Neural crest cell (in vitro differentiated cells): ENCODE measurements at places on chromosomes 11 and 22.

DNA sequence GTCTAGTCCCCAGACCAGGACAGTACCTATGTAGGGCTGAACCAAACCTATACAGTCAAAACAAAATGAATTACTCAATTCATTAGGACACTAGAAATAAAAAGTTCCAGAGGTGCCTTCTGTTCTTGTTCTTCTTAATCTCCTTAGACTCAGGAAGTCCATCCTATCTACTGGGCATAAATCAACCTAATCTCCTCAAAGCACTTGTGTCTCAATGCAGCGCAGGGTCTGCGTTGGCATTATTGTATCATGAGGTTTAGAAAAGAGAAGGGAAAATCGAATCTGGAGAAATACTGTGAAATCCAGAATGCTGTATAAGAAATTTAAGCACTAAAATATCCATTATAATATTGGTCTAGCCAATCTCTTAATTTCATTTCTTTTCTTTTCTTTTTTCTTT, 2.4 kb upstream of the OR10V1 start:
- DNase-seq: no peak

DNA sequence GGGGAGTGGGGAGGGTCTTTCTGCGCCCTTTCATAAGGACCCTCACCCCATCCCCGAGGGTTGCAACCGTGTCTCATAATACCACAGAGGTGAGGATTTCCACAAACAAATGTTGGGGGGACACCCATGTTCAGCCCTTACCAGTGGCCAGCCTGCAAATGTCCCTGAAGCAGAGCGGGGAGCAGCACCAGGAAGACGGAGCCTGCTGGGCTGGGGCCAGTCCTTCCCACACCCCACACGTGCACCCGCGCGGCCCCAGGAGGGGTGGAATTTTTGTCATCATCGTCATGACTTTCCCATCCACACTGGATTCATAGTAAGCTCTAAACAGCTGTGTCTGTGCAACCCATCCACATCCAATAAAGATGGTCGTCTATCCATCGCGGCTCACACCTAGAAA, 409.8 kb downstream of the BRD1 start:
- DNase-seq: no peak

GRCh38 chr11:23283666-23284065, 423.4 kb upstream of the CCDC179 start:
- DNase-seq: no peak

DNA sequence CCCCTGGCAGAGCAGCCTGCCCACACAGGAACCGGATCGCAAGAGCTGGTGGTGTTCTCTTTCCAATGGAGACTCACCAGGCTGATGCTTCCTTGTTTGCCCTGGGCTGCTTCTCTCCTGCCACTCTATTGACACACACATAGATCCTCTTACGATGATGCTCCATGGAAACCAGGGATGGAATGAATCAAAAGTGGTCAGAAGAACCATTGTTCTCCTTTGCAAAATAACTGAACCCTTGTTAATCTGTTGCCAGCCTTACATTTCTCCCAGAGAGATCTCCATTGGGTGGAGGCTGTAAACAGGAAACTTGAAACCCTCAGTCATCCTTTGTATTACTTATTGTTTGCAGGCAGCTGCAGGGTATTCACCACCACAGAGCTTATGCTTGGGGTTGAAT, 24.6 kb upstream of the LDLRAD3 start:
- no peak for DNase-seq

DNA sequence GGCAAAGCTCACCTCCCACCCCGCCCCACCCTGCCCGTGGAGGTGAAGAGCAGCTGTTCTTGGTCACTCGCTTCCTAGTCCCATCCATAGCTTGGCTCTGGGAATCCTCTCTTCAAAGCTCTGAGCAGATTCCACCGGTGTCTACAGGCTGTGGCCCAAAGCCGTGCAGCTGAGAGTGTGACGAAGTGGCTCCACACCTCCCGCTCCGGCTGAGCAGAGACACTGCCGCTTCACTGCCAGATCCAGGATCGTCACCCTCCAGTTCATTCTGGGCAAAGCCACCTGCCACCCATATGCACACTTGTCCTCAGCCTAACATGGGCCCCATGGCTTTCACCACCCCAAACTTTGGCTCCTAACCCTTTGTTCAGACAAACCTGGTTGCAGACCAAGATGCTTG, 532.9 kb upstream of the B3GAT1 start:
- DNase-seq: no peak

- no peak for DNase-seq
These were observed 305.9 kb downstream of the BRD1 start for GRCh38 chr22:49521787-49522224.

- no peak for DNase-seq
These were observed 30.4 kb downstream of the PACS1 start for GRCh38 chr11:66100272-66101065.

GRCh38 chr11:29336727-29337575, 679.9 kb downstream of the KCNA4 start:
- DNase-seq: no peak

DNA sequence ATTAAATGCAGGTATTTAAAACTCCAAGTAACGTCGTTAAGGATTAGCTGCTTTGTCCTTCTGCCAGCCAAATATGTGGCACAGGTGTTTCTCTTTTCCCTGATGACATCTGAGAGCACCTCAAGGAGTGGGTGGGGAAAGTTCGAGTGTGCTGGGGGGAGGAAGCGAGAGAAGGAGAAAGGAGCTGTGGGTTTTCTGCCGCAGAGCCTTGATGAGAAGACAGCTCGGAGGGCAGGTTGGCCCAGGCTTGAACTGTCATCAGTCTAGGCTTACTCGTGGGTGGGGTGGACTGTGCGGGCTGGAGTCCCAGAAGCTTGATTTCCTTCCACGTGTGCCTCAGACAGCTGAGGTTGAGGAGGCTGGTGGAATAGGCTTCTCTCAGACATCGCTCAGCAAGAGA, 15.2 kb upstream of the SORL1-AS1 start:
- no peak for DNase-seq

DNA sequence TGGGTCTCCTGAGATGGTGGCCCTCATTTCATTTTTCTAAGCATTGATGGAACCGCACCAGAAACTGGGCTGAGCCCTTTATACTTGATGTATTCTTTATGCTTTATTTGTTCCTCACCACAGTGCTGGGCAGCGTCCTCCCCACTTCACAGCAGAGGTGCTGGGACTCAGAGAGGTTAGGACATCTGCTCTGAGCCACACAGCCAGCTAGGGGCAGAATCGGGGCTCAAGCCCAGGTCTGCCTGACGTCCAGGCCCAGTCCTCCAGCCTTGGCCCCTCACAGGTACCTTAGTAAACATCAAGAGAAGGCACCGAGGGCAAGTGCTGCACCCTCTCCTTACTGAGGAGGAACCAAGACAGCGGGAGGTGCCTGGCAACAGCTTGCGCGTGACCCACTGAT, 20.2 kb upstream of the SHISAL1 start:
- DNase-seq: no peak

- no peak for DNase-seq
These were observed 58.9 kb downstream of the FBXO7 start for GRCh38 chr22:32533265-32534111.

- peak; percentile 61 for DNase-seq
These were observed at the start of gene PYGM for GRCh38 chr11:64759722-64760719. PYGM (minus strand) TSS chr11:64759974; CDS start chr11:64759898, 76 bp downstream.

DNA sequence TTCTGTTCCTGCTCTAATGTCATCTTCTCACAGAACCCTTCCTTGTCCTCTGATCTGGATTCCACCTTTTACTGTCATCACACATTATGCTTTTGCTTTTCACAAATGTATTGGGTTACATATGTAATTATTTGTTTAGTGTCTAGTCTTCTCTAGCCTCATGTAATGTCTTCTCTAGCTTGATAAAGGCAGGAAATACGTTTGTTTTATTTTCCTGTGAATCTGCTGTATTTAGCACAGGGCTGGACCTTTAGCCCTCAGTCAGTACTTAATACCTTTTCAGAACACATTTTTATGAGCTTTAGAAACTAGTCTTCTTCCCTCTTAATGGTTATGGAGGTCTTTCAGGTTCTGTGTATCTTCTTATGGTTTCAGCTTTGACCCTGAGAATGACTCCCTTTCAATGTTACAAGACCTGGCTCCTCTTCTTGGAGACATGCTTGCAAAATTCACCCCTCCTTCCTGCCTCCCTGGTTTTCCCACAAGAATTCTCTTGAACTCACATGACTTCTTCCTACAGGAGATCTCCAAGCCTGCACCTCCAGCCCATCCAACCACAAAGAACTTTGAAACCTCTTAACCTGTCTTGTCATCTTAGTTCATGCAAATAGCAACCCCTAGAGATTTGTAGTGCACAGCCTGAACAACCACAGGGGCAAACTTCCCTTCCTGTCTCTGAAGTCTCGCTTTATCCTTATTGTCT, 132.7 kb upstream of the DDI1 start:
- DNase-seq: no peak

- no peak for DNase-seq
These were observed 56.9 kb downstream of the ME3 start for GRCh38 chr11:86615487-86615886.

DNA sequence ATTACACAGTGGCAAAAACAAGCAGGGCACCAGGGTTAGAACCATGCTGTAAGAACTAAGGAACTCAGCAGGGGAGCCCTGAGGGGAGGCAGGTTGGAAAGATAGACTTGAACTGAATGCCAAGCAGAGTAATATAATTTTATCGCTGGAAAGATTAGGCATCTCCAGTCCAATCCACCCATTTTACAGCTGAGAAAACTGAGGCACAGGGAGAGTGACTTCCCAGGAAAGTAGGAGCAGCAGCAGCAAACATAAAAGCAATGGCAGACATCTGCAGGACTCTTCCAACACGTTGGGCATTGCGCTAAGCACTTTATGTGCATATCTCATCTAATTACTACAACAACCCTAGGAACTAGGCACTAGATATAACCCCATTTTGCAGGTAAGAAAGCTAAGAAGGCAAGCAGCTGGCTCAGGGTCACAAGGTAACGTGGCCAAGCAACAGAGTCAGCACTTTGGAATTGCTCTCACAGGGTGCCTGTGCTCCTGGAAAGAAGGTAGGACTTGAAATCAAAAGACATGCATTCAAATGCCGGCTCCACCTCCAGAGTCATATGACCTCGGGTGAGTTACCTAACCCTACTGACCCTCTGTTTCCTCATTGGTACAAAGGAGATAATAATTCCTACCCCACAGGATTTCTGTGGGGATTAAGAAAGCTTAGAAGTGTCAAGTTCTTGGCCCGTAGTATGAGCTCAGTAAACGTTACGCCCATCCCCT, 215.3 kb downstream of the BARX2 start:
- no peak for DNase-seq

- DNase-seq: no peak
These were observed 18.8 kb upstream of the MGAT3 start for GRCh38 chr22:39437791-39438704.

GRCh38 chr11:74085542-74085892, 76.6 kb upstream of the UCP3 start:
- no peak for DNase-seq

- no peak for DNase-seq
These were observed 79.4 kb upstream of the LMO1 start for GRCh38 chr11:8342821-8343681.

DNA sequence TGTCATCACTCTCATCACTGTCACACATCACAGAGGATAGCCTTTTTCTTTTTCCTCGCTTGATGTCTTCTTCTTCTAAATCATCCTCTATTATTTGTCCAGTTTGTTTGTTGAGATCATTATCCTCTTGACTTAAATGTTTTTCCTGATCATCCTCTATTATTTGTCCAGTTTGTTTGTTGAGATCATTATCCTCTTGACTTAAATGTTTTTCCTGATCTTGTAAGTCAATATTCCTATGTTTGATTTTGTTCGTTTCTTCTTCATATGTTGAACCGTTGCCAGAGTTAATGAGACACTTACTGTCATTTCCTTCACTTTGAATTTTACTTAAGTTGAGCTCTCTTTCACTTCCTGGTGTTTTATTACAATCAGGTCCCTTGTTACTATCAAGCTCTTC, 5.6 kb downstream of the CCDC82 start:
- DNase-seq: no peak

DNA sequence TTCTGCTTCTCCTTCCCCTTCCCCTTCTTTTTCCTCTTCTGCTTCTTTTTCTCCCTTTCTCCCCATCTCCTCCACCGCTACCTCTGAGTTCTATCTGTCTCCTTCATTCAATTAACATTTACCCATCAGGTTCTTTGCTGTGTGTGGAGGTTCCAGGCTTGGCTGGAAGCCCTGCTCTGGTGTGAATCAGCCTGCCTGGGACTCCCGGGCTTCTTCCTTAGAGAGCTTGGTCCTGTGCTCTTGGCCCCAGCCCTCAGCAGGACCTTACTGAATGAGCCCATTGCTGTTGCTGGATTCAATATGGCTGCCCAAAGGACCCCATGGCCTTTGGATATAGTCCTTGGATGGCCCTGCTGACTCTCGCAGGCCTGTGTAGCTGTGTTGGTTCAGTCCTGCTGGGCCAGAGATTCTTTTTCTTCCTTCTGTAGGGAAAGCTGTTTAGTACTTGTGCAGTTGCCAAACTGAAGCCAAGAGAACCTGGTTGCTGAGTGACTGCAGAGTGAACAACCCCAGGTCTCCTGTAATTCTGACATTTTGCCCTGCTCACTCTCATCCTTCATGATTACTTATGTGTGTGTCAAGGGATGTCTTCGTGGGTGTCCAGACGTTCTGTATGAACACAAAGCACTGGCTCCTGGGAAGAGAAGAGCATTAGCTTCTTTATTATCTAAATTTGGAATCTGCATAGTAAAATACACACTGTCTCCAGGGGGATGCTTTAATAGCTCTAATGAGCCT, 81.0 kb upstream of the ZBED5 start:
- no peak for DNase-seq

DNA sequence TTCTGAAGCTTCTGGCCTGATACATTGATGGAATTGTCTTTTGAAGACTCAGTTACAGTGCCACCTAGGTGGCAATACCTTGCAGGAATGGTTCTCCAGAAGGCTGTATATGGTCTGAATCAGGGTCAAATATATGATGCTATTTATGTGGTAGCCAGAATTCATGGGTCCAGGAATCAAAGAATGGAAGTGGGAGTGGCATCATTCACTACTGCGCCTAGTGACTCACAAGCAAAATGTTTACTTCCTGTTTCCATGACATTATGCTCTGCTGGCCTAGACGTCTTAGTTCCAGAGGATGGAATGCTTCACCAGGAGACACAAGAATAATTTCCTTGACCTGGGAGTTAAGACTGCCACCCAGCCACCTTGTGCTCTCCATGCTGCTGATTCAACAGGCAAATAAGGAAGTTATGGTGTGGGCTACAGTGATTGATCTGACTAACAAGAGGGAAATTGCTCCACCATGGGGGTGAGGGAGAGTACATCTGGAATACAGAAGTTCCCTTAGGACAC, 491.8 kb downstream of the ETS1 start:
- DNase-seq: no peak

DNA sequence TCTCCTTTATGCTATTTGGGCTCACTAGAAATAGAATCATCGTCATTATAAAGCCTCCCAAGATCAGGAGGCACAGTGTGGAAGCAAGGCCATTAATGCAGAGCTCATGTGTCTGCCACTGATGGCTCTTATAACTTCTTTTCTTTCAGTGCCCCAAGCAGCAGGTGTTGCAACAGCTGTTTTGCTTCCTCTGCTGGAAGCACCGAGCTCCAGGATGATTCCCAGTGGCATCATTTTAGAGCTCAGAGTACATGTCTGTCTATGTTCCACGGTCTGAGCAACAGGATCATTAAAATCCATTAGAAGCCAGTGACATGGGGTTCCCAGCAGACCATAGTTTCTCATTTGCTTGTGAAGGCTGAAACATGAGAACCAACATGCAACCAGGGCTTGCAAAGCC, 803.0 kb upstream of the FAT3 start:
- DNase-seq: no peak
